Pulmonary artery endothelial cell (primary cell): ENCODE measurements at places on chromosomes 1 and 21. TPM values are rescaled to one million over a fixed set of nuclear protein-coding genes. Genes with fewer than 3 reads are reported as not detected.

DNA sequence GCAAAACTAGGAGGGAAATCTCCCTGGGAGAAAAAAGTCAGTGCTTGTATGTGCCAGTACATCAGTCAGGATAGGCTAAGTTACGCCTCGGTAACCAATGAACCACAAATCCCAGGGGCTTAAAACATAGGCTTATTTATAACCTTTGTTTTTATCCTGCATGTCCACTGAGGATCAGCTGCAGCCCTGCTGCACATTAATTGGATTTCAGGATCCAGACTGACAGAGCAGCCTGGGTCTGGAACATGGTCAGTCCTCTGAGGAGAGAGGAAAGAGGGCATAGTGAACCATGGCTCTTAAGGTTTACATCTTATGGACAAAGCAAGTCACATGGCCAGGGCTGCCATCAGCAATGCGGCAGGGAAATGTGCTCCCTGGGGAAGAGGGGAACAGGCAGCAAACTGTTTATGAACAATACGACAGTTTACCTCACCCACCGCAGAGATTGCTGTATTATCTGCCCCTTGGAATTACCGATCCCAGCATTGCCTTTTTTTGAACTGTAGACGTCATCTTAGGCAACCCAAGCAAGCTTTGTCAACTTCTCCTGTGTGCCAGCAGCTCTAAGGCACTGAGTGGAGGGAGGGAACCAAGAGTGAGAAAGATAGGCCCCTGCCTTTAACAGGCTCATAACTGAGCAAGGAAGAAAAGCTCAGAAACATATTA is 9.1 kb upstream of the SPRR4 start:
- DNase-seq = no peak

DNA sequence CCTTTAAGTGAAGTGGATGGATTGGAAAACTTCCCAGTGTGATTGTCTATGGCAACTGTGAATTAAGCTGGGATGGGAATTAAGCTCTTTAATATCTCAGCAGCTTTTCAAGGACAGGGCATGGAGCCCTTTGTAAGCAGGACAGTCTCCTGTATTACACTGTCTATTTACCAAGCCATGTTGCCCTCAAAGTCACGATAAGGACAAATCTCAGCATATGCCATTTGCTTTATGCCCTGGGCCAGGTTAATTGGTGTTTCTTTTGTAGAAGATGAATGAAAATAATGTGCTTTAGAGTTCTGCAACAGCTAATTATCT is 17.6 kb downstream of the UTP25 start:
- no peak for DNase-seq

GRCh38 chr1:89720839-89721238 is 87.9 kb downstream of the LRRC8C start:
- no peak for DNase-seq

GRCh38 chr1:111234866-111235265 is 7.4 kb downstream of the CHI3L2 start:
- no peak for DNase-seq

- no peak for DNase-seq
These were observed 135.6 kb downstream of the ST6GALNAC3 start for GRCh38 chr1:76210160-76210559.

DNA sequence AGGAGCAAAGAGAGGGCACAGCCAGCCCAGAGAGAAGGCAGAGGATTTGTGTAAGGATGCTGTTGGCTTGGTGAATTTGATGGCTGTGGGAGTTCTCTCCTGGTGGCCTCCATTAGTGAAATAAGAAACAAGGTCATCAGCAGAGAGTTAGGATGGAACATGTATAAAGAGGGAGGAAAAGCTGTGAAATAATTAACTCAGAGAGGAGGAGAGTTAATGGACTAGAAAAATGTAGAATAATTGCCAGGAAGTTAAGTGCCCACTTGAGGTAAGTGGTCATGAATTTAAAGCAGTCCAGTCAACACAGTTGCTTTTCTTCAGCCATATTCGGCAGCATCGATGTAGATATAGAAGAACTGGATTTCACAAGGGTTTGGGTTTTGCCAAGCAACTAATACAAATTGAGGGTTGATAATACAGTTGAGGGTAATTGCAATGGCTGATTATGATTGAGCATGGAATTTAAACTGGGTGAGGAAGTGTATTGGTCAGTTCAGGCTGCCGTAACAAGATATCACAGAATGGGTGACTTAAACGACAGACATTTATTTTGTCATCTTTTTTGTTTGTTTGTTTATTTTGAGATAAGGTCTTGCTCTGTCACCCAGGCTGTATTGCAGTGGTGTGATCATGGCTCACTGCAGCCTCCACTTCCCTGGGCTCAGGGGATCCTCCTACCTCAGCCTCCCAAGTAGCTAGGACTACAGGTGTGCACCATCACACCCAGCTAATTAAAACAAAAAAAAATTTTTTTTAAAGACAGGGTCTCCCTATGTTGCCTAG is 31.7 kb upstream of the KLF17 start:
- no peak for DNase-seq

GRCh38 chr1:21775985-21776562 is 6.9 kb downstream of the USP48 start:
- DNase-seq = no peak

DNA sequence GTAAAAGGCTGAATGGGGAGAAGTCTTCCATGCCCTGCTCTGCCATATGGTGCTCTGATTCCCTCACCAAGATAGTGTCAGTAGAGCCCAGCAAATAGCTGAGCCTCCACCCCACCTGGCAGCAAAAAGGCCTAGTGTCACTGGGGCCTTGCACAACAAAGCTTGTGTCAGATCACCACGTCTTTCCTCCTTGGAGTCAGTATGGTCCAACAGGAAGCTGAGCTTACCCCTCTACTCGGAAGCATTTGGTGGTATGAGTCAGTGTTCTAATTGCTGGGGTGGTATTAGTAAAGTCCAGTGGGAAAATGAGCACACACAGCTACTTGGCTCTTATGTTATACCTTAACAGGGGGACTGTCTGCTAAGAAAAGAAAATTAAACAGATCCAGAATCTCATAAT is 18.7 kb upstream of the RRP15 start:
- no peak for DNase-seq

DNA sequence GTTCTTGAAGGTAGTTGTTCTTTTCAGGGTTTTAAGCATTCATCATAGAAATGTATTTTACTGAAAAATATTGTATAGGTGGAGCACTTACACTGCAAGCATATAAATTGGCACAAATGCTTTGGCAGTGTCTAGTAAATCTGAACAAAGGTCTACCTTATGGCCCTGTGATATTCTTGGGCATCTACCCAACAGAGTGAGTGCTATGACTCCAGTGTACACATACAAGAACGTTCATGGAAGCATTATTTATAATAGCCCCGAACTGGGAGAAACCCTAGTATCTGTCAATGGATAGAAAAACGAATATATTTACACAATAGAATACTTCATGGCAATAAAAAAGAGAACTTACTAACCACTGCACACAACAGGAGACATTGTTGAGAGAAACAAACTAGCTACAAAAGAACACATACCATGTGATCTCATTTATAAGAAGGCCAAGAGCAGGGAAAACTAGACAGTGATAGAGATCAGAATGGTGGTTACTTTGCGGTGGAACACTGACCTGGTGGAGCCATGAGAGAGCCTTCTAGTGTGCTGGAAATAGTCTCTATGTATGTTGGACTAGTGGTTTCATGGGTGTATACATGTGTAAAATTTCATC is 96.0 kb downstream of the MAB21L3 start:
- no peak for DNase-seq

GRCh38 chr1:199593475-199593874 is 434.0 kb upstream of the NR5A2 start:
- DNase-seq = no peak

- DNase-seq = no peak
These were observed 53.6 kb upstream of the DMRTA2 start for GRCh38 chr1:50476800-50477199.

- no peak for DNase-seq
These were observed 275.1 kb downstream of the NPHP4 start for GRCh38 chr1:5717031-5717682.

- DNase-seq = no peak
These were observed 53.5 kb upstream of the MTF2 start for GRCh38 chr1:93025572-93025971.

DNA sequence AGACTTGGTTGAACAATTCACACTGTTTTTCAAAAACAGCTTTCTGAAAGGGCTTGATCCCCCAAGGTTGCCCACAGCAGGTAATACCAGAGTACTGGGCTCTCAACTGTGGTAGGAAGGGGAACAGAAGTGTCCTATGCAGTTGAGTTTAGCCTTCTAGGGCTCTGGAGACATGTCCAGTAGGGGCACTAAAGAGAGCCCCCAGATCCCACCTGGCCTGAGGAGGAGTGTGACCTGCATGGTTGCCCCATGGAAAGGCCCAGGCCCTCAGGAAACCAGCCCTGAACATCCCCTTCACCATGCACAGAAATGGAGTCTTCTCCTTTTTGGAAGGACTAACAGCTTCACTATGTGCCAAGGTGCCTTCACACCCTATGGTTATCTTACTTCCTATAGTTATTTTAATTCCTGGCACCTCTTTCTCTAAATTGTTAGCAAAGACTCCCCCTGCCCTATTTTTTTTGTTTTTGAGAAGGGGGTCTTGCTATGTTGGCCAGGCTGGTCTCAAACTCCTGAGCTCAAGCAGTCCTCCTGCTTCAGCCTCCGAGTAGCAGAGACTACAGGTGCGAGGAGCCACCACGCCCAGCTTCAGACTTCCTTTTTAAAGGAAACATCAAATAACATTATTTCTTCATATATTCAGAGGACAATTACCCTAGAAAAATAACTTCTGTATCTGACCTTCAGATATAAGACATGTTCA is 16.8 kb upstream of the LSS start:
- no peak for DNase-seq

DNA sequence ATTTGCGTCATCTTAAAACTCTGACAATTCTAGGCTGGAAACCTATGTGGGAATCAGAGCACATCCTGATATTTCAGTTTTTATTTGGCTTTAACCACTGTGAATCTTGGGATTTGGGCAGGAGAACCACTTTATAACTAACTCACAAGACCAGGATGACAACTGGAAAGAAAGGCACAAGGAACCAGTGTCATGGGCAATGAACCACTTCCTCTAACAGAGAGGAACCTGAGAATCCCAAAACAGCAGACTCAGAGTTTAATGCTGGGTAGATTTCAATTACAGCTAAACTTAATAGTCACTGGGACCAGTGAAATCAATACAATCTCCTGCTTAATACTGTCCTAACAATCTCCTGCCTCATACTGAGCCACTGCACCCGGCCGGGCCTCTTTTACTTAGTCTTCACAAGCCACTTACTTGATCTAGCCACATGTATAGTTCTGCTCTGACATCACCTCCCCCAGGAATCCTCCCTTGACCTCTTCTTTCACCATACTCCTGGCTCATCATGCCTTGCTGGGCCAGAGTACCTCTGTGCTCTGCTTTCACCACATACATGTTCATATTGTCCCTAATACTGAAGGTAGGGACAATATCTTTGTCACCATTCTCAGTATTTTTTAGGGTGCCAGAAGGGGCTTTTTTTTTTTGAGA is 20.2 kb upstream of the SLFNL1 start:
- no peak for DNase-seq

DNA sequence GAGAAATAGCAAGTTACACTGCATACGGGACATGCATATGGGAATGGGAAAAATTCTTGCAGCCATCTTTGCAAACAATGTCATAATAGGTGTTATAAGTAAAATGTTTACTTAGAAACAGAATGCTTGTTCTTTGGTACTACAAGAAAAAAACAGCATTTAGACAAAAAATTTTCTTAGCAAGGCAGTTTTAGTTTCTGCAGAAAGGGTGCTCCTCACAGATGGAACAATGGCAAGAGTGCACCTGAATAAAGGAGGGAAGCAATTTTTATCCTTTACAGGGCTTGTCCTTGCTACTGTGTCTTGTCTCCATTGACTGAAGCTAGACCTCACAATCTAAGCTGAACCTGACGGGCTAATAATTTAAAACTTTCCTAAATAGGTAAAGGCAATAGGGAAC is 79.2 kb upstream of the DESI2 start:
- DNase-seq = no peak

The KIF2C gene
- total RNA-seq = 26.0 and 38.3 TPM in 2 replicates

The CD1B gene
- not detected in 2 replicates for total RNA-seq

The INKA2 gene
- 4.6 and 6.0 TPM in 2 replicates for total RNA-seq

The PM20D1 gene
- 0.04 TPM in 1 of 2 replicates, not detected in the other for total RNA-seq

The LRRC39 gene
- total RNA-seq = 0.20 TPM in 1 of 2 replicates, not detected in the other

The CD55 gene
- 43.5 and 73.1 TPM in 2 replicates for total RNA-seq
